HTR-8/SVneo (cell line): ENCODE measurements at places on chromosomes 1 and 21.

- DNase-seq, result no peak
Measured at GRCh38 chr1:88801575-88802208, 89.7 kb downstream of the GTF2B start.

DNA sequence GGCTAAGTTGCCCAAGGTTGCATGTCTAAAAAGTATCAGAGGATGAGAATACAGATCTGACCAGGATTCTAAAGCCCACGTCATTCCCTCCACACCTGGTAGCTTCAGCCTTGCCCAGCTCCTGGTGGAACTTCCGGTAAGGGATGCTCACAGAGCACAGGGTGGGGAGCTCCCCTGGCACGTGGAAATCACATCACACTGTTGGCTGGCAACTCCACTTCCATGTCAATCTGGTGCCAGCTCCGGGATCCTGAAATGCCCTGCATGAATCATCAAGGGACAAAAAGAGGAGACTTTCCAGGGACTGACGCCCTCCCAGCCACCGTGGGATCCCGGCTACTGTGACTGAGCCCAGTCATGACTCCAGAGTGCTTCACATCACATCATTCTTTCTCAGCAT is 12.4 kb upstream of the BCAR3 start:
- no peak for DNase-seq

- no peak for DNase-seq
Measured at GRCh38 chr1:2643414-2644077, 10.7 kb upstream of the MMEL1 start.

DNA sequence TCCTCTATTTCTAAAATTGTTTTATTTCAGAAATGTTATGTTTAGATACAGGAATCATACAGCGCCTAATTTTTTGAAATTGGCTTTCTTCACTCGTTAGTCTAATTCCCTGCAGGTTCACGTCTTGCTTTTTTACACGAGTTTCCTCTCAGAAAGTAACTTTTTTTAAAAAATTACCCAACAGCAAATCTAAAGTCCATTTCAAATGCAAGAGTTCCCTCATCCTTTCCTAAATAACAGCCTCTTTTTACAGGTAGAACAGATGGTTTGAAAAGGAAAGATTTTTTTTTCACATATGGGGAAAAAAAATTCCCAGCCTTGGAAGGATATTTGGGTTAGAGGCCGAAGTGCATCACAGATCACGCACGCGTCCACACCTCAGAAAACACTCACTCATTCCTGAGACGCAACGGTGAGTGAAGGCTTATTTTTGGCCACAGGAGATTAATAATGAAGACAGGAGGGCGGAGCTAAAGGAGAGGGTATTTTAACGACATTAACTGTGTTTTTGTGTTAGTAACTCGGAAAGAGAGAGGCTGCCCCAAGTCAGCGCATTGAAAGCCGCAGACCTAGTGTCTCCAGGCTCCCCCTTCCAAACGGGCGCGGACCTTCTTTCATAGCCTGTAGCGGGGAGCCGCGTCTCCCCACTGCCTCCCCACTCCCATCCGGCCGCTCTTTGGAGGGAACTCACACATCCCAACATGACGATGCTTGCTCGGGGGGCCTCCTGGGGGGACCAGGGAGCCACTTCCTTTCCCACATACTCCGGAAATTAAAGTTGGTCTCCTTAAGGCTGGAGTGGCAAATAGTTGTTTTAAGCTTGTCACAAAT is 969 bp upstream of the RIPK4 start:
- no peak for DNase-seq

DNA sequence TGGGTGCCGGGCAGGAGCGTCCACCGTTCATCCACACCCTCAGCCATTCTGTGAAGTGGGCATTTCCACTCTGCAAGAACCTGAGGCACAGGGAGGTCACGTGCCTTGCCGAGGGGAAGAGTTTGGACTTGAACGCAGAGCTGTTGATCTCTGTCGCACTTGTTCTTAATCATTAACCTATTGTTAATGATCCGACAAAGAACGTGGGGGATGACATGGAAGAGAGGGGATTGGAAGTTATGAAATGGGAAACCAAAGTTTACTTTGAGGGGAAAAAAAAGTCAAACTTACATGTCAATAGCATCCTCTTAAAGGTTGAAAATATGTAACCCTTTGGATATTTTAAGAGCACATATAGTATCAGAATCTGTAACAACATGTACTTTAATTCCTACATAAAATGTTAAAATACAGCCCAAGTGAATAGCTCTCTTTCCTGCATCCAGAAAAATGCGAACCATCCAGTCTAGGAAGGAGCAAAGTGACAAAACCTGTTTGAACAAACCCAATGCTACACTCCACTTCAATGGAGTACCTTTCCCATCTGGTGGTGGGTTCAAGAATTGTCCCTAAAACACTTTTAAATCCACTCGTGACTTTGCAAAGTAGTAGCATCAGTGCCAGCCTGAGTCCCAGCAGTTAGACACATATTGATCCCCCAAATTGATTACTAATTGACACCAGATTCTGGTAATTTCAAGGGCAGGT is 75.5 kb downstream of the SETD4 start:
- DNase-seq, result no peak

GRCh38 chr1:171597203-171597602 is 24.8 kb upstream of the MYOCOS start:
- no peak for DNase-seq

DNA sequence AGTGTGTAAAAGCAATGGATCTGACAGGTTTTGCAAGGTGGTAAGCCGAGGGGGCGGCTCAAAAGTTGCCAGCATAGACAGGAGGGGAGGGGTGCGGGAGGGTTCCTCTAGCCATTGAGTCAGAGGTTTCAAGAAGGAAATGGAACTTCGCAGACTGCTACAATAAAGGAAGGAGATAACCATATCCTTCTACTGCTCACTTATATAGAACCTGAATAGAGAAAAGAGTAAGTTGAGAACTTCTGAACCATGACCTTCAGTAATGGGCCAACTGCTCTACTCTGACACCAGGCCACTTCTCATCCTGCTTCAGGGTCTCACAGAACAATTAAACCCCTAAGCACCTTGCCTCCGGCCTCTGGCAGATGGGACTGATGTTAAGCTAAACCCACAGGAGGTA is 26.3 kb upstream of the BCAR3 start:
- no peak for DNase-seq

DNA sequence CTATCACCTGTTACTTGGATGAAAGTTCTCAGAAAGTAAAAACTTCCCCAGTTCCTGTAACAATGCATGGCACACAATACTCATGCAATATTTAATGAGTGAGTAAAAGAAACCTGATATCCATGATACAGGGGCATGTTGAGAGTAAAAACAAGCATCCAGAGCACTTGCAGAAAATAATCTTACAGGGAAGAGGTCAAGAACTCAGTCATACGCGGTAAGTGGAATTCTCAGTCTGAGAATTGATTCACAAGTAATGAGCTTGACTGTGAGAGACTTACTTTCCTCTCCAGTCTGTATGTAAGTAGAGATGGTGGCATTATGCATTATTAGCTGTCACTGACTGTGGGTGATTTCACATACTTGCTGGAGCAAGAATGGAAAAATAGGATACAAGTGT is 976.9 kb downstream of the BRINP3 start:
- DNase-seq, result no peak

- no peak for DNase-seq
Measured at GRCh38 chr1:214547747-214548146, 3.7 kb downstream of the PTPN14 start.
